ENCODE measurements at places on chromosomes 11 and 22.

DNA sequence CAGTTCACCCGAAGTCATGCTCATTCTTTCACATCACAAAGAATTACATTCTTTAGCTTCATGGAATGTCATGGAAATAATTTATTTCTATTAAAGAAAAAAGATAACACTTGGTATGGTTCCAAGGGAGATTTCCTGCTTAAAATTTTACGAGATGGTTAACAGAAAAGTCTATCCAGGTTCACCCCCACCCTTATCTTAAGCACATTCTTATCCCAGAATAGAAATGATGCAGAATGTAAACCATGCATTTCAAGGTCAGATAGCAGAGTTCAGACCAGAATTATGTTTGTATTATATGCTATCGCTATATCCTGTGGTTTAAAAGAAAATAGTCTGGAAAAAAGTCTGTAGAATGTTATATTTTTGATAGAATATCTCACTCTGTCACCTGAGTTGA is 58.7 kb downstream of the GAS2 start:
- no peak for DNase-seq

GRCh38 chr11:131074573-131074972 is 158.3 kb upstream of the SNX19 start:
- DNase-seq: no peak

GRCh38 chr11:106193956-106194355 is 116.5 kb downstream of the AASDHPPT start:
- DNase-seq: no peak

GRCh38 chr22:20979940-20980453 is 2.1 kb upstream of the LZTR1 start:
- DNase-seq: no peak

- peak; percentile 30 for DNase-seq
These were observed 99.7 kb upstream of the IGLL5 start for GRCh38 chr22:22787786-22788459.

GRCh38 chr11:100895449-100895848 is 208.4 kb downstream of the ARHGAP42 start:
- DNase-seq: no peak

DNA sequence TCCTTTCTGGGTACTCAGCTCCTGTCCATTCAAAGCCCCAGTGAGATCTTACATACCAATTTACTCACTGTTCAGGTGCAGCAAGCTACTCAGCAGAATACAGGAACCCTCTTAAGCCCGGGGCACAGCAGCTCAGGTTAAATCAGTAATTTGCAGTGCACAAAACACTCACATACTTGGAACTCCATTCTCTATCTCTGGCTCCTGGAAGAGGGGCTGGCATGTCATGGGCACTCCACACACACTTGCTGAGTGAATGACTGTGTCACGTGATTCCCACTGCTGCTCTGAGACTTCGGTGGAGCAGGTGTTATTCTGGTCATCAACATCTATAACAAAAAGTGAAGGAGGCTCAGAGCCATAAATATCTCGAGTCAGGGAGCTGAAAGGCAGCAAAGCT is 157.3 kb upstream of the BDNF start:
- DNase-seq: no peak

DNA sequence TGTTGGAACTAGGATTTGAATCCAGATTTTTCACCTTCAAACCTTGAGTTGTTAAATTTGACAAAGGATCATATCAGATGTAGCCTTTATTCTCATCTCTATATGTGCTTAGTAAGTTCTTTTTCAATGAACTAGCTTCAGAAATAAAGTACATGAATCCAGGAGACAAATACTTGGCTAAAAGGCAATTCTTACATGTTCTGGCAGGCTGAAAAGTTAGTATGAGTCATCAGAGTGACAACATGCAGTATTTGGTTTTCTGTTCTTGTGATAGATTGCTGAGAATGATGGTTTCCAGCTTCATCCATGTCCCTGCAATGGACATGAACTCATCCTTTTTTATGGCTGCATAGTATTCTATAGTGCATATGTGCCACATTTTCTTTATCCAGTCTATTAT is 40.4 kb downstream of the BBOX1 start:
- no peak for DNase-seq

GRCh38 chr22:46012881-46013281 is 35.9 kb upstream of the WNT7B start:
- no peak for DNase-seq
